ENCODE measurements at places on chromosomes 1 and 21. TPM values are rescaled to one million over a fixed set of nuclear protein-coding genes. Genes with fewer than 3 reads are reported as not detected.

DNA sequence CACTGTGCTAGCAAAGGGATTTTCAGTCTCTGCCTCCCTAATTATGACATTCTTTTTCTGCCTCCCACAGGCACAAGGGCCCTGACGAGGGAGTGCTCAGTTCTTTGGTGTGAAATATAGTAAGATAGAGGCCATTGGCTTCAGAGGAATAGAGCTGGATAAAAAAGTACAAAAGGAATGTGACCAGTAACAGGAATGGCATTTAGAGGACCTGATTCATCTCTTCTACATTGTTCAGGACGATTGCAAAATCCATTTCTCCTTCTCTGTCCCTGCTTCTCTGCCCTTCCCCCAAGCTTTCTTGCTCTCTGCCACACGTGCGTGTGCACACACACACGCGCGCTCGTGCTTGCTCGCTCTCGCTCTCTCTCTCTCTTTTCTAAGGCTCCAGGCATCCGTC, 668.2 kb downstream of the KIF26B start:
- no peak for DNase-seq

- no peak for DNase-seq
Observed at GRCh38 chr1:227666286-227666685, 68.8 kb downstream of the JMJD4 start.

DNA sequence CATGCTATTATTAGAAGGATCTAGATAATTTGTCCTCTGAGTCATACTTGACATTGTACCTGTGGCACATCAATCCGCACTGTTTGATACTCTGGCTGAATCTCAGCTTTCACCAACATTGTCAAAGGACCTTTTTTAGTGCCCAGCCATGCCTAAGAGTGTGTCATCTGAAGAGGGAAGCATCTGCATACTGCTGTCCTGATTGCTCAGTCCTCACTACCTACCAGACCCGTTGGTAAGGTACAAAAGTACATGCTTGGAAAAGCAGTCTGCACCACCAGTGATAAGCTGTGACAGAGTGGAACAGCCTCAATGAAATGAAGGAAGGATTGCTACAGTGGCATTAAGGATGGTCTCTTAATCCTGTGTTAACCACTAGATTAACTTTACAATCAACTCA, 17.1 kb downstream of the SYNC start:
- DNase-seq: no peak

GRCh38 chr1:53574621-53575020, 115.4 kb downstream of the DMRTB1 start:
- no peak for DNase-seq

GRCh38 chr1:10195570-10195969, 14.8 kb upstream of the KIF1B start:
- DNase-seq: no peak

GRCh38 chr1:50110656-50111055, 1.9 kb downstream of the ELAVL4 start:
- DNase-seq: no peak

- no peak for DNase-seq
Observed at GRCh38 chr1:180961622-180962021, 48.9 kb downstream of the KIAA1614 start.

- no peak for DNase-seq
Observed at GRCh38 chr1:195806060-195806459, 802.2 kb downstream of the KCNT2 start.

GRCh38 chr1:245031041-245031440, 123.7 kb upstream of the KIF26B start:
- DNase-seq: no peak

DNA sequence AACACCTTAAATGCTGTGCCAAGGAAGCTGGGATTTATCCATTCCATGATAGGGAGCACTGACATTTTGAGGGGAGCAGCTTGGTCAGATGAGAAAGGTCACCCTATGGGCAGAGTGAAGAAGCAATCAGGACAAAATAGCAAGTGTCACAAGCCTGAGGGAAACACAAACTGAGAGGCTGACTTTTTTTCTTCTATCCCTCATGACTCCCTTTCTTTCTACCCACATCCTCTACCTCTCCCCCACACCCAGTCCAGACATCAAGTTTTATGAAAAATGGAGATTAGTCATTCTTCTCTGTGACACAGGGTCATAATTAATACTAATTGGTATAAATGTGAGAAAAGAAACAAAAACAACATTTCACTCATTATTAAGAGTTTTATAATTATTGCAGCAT, 103.1 kb downstream of the SLC25A24 start:
- no peak for DNase-seq

DNA sequence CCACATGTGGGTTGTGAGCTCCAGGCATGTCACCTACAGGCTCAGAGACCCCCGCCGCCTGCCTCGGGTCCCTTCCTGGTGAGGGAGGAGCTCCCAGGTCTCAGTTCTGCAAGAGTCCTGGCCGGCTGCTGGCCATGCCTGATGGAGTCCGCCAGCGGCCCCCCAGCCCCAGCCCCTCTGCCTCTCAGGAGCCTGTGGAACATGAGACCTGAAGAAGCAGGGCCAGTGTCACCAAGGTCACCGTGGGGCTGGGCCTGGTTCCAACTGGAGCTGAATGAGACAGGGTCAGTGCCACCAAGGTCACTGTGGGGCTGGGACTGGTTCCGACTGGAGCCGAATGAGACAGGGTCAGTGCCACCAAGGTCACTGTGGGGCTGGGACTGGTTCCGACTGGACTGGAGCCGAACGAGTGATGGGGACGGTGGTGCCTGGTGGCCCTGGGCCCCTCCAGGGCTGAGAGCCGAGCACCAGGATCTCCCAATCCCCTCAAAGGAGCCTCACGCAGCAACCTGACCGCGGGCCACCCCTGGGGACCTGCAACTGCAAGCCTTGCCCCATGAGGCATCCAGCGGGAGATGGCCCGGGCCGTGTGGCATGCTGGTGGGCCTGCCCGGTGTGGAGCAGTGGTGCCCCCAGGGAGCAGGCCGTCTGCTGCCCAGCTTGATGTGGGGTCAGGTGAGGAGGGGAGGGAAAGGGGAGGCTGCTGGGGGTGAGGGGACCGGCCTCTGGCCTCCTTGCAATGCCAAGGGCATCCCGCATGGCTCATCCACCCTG, 14.5 kb upstream of the PTTG1IP start:
- DNase-seq: no peak

GRCh38 chr1:156480016-156480370, 20.6 kb downstream of the MEF2D start:
- DNase-seq: no peak

DNA sequence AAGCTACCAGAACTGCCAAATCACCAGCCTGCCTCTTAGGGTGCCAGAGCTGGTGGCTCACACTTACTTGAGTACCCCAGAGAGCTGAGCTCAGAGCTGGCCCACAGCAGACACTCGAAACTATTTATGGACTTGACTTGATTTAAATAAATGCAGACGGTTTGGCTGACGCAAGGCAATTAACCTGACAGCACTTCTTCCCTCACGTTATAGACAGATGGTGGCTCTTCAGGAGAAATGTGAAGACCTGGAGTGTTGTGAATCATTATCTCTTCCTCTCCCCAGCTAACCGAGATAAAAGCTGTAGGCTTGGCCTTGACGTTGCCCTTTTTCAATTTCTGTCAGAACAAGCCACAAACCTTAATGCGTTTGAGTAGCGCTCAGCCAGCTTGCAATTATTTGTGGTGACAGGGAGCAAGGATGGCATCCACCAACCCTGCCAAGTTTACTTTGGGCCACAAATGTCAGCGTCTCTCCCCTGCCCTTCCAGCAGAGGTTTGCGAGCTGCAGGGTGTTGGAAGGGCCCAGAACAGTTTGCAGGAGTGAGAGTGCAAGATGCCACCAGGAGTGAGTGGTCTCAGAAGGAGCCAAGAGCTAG, 34.0 kb upstream of the BCAR3 start:
- DNase-seq: no peak

DNA sequence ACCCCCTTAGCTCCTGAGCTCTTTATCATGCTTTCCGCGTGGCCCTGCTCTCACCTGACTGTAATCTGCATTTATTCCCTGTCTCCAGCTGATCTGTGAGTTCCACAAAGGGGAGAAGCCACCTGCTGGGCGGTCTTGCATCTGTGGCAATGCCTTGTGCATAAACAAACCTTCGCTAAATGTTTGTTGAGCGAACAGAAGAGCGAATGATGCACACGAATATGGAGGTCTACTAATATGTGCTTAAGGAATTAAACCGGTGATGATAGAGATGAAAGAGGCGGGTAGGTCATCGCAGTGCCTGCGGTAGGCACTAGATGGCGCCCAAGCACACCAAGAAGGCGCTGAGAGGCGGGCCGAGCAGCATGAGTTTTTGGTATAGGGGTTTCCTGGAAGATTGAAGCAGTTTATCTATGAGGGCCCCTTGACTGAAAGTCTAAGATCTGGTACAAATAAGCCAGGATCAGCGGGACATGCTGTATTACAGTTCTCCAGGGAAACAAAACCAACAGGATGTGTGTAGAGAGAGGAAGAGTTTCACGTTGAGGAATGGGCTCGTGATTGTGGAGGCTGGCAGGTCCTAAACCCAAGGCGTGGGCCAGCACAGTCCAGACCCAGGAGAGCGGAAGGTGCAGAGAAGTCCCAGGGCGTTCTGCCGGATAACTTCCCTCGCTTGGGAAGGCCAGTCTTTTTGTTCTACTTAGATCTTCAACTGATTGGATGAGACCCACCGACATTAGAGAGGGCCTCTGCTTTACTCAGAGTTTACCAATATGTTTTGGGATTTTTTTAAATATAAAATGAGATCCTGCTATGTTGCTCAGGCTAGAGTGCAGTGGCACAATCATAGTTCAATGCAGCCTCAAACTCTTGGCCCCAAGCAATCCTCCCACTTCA, 34.7 kb downstream of the TOMM20 start:
- DNase-seq: peak; percentile 86

DNA sequence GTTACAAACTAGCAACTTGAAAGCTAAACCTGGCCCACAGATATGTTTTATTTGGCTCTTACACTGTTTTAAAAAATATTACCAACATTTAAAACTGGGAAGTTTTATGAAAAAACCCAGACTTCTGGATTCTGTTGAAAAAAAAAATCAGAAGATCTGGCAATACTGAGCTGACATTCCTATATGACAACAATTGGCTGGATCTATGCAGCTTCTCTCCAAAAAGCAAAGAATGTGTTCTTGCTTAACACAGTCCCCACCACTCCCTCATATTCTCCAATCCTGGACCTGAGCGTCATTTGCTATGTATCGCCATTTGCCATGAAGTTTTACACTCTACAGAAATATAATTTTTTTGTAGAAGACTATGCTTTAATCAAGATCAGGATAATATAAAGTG, 859.6 kb downstream of the LTN1 start:
- no peak for DNase-seq

DNA sequence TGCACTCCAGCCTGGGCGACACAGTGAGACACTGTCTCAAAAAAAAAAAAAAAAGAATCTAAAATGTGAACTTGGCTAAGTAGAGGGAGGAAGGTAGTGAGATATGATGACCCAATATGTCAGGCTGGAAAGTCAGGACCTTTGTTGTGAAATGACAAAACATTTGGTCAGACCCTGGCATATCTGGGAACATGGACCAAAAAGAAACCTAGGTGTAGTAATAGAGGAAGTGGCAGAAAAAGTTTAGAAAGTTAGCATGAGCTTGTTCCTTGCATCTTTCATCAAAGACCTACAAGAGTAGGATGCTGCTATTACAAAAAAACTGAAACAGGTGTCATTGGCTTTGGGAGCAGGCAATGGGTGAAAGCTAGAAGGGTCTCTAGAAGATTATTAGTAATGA, 7.3 kb upstream of the S100A3 start:
- no peak for DNase-seq

- DNase-seq: no peak
Observed at GRCh38 chr1:154353460-154353904, 28.2 kb downstream of the ATP8B2 start.

DNA sequence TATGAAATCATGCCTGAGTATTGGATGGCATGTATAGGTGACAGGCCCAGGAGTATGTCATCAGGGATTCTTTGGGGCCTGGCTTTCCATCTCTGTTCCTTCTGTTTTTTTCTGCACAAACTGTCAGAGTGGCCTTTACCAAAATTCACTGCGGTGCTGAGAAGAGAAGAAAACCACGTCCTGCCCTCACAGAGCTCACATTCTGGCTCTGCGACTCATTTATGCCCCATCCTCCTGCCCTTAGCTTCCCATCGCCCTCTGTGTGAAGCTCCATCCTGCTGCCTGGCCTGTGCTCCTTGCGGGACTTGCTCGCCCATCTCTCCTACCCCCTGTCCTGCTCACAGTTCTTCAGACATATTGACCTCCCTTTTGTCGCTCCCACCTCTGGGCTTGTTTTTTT, 73.4 kb downstream of the HUNK start:
- DNase-seq: no peak

GRCh38 chr21:38679534-38679933, 126.2 kb upstream of the ETS2 start:
- no peak for DNase-seq

- no peak for DNase-seq
Observed at GRCh38 chr1:114756009-114756892, 1.5 kb downstream of the CSDE1 start.

GRCh38 chr1:53256511-53257453, 18.5 kb upstream of the MAGOH start:
- no peak for DNase-seq

GRCh38 chr1:65734979-65735378, 57.7 kb upstream of the PDE4B start:
- DNase-seq: no peak

- DNase-seq: no peak
Observed at GRCh38 chr1:214044438-214045214, 56.9 kb downstream of the PROX1 start.

GRCh38 chr1:158199849-158200248, 19.2 kb downstream of the CD1D start:
- DNase-seq: no peak

DNA sequence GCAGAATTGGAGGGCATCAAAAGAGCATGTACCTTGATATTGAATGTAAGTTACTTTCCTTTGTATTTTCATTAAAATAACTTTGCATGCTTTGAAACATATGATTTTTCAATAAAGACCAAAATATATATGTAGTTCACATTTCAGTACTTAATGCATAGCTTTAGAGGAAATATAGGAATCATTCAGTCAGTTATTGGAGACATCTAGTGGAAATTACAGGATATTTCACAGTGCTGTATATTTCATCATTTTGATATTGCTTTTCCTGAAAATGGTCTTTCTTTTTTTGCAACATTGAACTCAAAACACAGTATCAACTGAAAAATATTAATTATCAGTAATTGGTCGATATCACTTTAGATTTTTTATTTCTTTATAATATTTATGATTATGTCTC, 375.8 kb downstream of the NCAM2 start:
- DNase-seq: no peak

DNA sequence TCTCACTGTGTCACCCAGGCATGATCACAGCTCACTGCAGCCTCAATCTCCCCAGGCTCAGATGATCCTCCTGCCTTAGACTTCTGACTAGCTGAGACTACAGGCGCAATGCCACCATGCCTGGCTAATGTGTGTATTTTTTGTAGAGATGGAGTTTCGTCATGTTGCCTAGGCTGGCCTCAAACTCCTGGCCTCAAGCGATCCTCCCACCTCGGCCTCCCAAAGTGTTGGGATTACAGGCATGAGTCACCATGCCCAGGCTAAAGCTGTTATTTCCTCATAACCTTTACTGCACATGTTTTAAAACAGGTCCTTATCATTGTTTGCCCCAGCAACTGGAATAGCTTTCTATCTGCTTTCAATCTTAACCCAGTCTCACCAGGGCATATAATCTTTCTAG, 2.9 kb downstream of the SARS1 start:
- DNase-seq: no peak

SERTAD4 gene
- 4.1 TPM for total RNA-seq

CFAP45 gene
- total RNA-seq: 0.80 TPM

RNU1-2 gene
- total RNA-seq: 364 TPM

VAV3 gene
- total RNA-seq: 1.8 TPM

MYOM3 gene
- total RNA-seq: 235 TPM

PTAFR gene
- total RNA-seq: 2.2 TPM

CRYAA gene
- not detected for total RNA-seq

CYP4Z1 gene
- total RNA-seq: not detected

OR10J1 gene
- not detected for total RNA-seq

PLPPR4 gene
- 0.79 TPM for total RNA-seq

CNR2 gene
- total RNA-seq: not detected
